ENCODE measurements at places on chromosomes 3 and 15.

DNA sequence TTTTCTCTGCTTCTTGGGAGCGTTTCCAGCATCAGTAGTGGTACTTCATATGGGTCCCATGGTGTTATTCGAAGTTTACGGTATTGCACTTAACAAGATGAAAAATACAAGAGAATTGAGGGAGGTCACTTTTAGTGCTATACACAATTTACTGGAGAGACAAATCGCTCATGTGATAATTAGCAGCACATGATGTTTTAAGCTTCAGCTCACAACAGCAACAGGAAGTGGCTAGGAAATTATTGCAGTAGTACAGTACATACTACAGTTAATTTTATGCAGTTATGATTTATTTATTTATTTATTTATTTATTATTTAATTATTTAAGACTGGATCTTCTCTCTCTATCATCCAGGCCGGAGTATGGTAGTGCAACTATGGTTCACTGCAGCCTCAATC is 14.4 kb upstream of the DCAF1 start:
- no peak for DNase-seq

- DNase-seq, result no peak
These were observed 28.7 kb downstream of the DLEC1 start for GRCh38 chr3:38067508-38068233.

- no peak for DNase-seq
These were observed 19.4 kb downstream of the GXYLT2 start for GRCh38 chr3:72907131-72907711.

GRCh38 chr3:150097588-150097890 is 126.8 kb upstream of the PFN2 start:
- DNase-seq, result no peak

DNA sequence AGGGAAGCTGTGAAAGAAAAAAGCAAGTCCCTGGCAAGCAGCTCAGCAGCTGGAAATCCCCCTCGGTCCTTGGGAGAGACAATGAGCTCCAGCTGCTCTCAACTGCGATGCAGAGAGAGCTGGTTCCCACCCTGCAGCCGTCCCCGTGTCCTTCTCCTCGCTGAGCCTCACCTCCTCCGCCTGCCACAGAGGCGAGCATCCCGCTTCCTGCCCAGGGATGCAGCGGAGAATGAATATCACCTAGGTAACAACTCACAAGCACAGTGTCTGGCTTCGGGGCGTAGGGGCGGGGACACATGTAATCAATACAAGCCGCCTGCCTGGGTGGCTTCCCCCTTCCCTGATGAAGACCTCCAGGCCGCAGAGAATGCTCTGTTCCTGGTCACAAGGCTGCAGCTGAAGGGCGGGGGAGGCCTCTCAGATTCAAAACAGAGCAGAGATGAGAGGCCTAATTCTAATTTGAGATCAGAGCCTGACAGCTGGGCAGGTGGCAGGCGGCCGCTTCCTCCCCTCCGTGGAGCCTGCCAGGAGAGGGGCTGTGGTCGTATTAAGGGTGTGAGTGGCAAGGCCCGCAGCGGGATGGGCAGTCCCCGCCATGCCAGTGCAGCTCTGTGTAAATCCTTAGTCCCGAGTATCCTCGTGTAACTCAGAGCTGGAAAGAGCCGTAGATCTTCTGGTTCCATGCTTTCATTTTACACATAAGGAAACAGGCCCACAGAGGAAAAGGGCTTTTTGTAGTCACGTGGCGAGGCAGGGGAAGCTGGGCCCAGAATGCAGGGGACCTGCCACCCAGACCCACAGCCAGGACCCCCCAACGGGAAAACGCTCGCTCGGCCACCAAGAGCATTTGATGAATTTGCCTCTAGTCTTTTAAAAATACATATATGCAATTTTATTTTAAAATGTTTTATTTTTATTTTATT is 24.3 kb downstream of the ZDHHC19 start:
- DNase-seq, result no peak

- DNase-seq, result no peak
These were observed 37.6 kb upstream of the P3H2 start for GRCh38 chr3:190158261-190158660.
